ENCODE measurements at places on chromosomes 16 and 17. TPM values are rescaled to one million over a fixed set of nuclear protein-coding genes. Genes with fewer than 3 reads are reported as not detected.

- no peak for DNase-seq
These were observed 49.6 kb upstream of the SIAH1 start for GRCh38 chr16:48434653-48435317.

DNA sequence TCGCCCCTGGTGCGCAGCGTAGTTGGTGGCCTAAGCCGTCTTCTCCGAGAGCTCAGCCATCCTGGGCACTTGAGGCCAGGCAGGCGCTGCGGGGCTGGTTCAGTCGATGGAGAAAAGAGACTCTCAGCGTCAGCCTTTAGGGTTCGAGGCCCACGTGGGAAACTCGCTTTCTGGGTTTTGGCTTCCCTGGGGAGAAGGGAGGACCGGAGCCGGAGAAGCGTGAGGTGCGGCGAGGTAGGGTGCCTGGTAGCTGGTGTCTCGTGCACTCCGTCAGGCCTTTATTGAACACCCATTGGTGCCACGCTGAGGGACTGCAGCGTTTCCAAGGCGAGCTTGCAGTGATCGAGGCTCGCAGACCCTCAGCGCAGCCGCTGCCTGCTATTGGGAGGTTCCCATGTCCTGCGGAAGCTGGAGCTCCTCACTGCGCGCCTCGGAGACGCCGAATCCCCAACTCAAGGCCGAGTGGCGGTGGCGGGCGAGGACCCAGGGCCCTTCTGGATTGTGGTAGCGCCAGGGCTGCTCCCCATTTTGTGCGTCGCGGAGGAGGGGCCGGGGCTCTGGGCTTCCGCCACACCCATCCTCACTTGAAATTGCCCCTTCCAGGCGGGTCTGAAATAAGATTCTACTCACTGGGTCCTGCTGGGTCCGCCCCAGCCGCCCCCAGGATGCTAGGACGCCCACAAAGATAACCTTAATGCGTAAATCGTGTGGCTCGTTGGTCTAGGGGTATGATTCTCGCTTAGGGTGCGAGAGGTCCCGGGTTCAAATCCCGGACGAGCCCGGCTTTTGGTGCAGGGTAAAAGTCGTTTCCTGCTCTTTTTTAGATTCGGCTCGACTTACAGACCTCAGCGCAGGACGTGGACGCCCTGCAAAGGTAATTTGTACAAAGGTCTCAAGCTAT lies 1.2 kb downstream of the OR1F1 start:
- DNase-seq: no peak

CCL16 gene
- 0.14 TPM for polyA plus RNA-seq

GRCh38 chr17:9408381-9408780 lies 167.2 kb downstream of the STX8 start:
- no peak for DNase-seq

DNA sequence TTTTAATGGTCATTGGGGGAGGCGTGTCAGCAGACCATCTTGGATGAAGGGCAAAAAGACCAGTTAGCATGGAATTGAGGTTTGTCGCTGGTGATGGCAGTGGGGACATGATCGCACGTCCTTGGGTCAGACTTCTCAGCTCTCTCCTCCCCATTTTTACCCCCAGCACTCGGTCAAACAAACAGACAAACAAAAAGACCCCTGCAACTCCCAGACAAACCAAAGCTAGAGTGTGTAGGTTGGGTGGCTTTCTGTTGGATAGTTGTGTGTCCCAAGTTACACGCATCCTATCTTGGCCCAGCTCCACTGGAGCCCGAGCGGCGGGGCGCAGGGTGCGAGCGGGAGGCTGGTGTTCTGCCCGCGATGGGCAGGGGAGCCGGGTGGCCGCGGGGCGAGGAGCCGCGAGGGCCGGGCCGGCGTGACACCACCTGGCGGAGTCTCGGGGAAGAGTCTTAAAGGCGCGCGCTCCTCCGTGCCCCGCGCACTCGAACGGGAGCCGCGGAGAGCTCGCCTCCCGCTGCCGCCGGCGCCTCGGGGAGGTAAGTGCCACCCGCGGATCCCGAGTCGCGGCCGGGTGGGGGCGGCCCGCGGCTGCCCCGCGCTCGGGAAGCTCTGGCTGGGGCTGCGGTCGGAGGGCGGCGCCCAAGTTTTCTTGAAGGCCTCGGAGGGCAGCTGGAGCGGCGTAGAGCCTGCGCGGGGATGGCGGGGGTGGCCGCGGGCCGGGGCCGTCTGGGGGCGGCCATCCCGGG lies 18.5 kb upstream of the NTN1 start:
- no peak for DNase-seq

GRCh38 chr17:77280304-77281121 lies 139.7 kb downstream of the SEC14L1 start:
- DNase-seq: no peak

ZNF624 gene
- polyA plus RNA-seq: 10.2 TPM

GRCh38 chr17:63928172-63928666 lies 3.9 kb downstream of the CD79B start:
- no peak for DNase-seq

GRCh38 chr16:76182041-76182635 lies 95.1 kb upstream of the CNTNAP4 start:
- no peak for DNase-seq
